Neural crest cell (in vitro differentiated cells): ENCODE measurements at places on chromosomes 7 and 10.

DNA sequence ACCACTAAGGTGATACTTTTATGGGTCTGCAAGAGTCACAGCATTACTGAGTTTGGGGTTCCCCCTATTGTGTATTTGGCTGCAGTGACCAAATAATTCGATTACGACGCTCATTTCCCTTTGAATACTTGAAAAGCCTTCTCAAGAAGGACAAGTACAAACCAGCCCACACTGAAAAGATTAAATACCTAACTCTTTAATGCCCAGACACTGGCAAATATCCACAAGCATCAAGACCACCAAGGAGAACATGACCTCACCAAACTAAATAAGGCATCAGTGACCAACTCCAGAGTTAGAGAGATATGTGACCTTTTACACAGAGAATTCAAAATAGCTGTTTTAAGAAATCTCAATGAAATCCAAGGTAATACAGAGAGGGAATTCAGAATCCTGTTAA lies 31.8 kb upstream of the SFTPD start:
- peaks cover 72% of the 10 kb centered on the region for H3K27me3 ChIP-seq
- peaks cover 6% of the 10 kb centered on the region for H3K4me1 ChIP-seq
- H3K4me3 ChIP-seq = peak overlapping the region; percentile 58
- H3K36me3 ChIP-seq = no peaks in the 10 kb centered on the region
- DNase-seq = no peak

DNA sequence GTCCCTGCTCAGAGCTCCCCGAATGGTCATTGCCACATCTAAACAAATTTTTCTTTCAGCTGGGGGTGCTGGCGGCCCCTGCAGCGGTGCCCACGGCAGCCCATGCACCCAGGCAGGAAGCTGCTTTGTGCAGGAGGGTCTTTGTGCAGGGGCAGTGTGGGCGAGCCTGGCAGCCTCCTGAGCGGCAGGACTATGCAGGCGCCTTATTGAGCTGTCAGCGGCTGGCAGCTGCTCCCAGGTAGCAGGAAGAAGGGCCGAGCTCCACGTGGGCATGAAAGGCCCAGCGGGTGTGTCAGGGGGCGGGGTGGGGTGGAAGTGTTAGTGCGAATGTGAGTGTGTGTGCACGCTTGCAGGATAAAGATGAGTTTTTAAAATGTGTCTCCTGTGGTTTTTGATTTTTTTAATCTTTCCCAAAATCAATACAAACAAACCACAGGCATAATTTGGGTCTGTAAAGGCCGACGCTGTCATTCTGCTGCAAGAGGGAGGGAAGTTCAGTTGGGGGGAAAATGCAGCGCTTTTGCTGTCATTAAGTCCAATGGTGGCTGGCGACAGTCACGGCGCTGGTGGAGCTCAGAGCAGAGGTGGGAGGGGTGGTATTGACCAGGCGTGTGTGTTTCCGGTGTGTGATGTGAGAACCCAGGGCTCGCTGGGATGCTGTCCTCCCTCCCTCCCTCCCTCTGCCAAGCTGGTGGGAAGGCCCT lies 83.9 kb downstream of the LHPP start:
- peaks cover 16% of the 10 kb centered on the region for H3K4me1 ChIP-seq
- H3K27ac ChIP-seq = peak overlapping the region; percentile 27
- no peaks in the 10 kb centered on the region for H3K27me3 ChIP-seq
- DNase-seq = no peak
- H3K36me3 ChIP-seq = no peaks in the 10 kb centered on the region
- no peak overlapping the region for H3K4me3 ChIP-seq

- no peak for DNase-seq
- peaks cover 15% of the 10 kb centered on the region for H3K36me3 ChIP-seq
- peaks cover 20% of the 10 kb centered on the region for H3K4me1 ChIP-seq
- H3K27ac ChIP-seq = peak overlapping the region; percentile 4
- H3K4me3 ChIP-seq = no peak overlapping the region
These were observed 85.9 kb downstream of the ADAM12 start for GRCh38 chr10:126302476-126302756.

GRCh38 chr10:107492389-107492788 lies 327.9 kb upstream of the SORCS1 start:
- H3K4me1 ChIP-seq = no peaks in the 10 kb centered on the region
- no peak overlapping the region for H3K27ac ChIP-seq
- no peaks in the 10 kb centered on the region for H3K27me3 ChIP-seq
- H3K36me3 ChIP-seq = no peaks in the 10 kb centered on the region
- H3K4me3 ChIP-seq = no peak overlapping the region
- no peak for DNase-seq

DNA sequence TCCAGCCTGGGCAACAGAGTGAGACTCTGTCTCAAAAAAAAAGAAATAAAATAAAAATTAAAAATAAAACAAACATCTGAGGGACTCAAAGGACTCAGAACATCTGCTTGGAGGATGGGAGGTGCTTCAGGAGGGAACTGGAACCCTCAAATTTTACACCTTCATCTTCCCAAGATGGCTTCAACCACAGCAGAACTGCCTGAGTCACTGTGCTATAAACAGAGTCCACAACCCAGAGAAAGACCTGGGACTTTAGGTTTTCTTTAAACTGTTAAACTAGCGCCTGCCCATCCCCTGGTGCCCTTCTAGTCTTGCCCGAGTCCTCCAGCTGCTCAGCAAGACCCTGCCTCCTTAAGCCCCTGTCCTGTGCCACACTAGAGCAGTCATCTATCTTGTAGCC lies 40.8 kb downstream of the RGS10 start:
- H3K27ac ChIP-seq = no peak overlapping the region
- H3K36me3 ChIP-seq = no peaks in the 10 kb centered on the region
- H3K4me1 ChIP-seq = peaks cover 24% of the 10 kb centered on the region

GRCh38 chr7:29113384-29114102 lies 32.8 kb downstream of the CPVL start:
- H3K27me3 ChIP-seq = no peaks in the 10 kb centered on the region
- H3K4me3 ChIP-seq = no peak overlapping the region
- H3K27ac ChIP-seq = no peak overlapping the region
- peaks cover 15% of the 10 kb centered on the region for H3K4me1 ChIP-seq
- no peak for DNase-seq

- peaks cover 6% of the 10 kb centered on the region for H3K36me3 ChIP-seq
- H3K27ac ChIP-seq = no peak overlapping the region
- H3K4me3 ChIP-seq = no peak overlapping the region
- peaks cover 8% of the 10 kb centered on the region for H3K4me1 ChIP-seq
- H3K27me3 ChIP-seq = no peaks in the 10 kb centered on the region
These were observed 94.2 kb upstream of the ABCB5 start for GRCh38 chr7:20521243-20521642.

- no peak overlapping the region for H3K27ac ChIP-seq
- H3K4me1 ChIP-seq = peaks cover 4% of the 10 kb centered on the region
- DNase-seq = no peak
- H3K27me3 ChIP-seq = peaks cover 90% of the 10 kb centered on the region
These were observed 14.9 kb downstream of the UNCX start for GRCh38 chr7:1247527-1248041.

- H3K36me3 ChIP-seq = no peaks in the 10 kb centered on the region
- no peak overlapping the region for H3K27ac ChIP-seq
- no peaks in the 10 kb centered on the region for H3K27me3 ChIP-seq
- DNase-seq = peak; percentile 10
These were observed 24.7 kb upstream of the ADCYAP1R1 start for GRCh38 chr7:31027161-31027965.

DNA sequence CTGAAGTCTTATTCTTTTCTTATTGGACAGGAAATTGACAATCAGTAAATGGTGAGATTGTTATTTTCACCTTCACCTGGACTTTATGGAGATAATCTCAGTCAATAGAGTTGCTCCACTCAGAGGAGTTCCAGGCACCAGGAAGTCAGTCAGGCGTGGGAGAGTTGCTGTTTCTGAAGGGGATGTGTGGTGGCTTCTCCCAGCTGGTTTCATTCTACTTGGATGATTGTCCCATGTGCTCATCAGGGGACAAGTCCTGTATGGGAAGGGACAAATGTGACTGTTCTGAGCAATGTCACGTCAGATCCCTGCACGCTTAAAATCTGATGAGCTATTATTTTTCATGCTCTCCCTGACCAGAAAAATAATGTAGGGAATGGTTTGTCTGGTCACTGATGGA lies 222.5 kb upstream of the PITRM1 start:
- H3K36me3 ChIP-seq = no peaks in the 10 kb centered on the region
- H3K27ac ChIP-seq = no peak overlapping the region
- H3K4me1 ChIP-seq = peaks cover 50% of the 10 kb centered on the region
- no peak overlapping the region for H3K4me3 ChIP-seq

- no peaks in the 10 kb centered on the region for H3K36me3 ChIP-seq
- H3K4me1 ChIP-seq = peaks cover 16% of the 10 kb centered on the region
- H3K4me3 ChIP-seq = no peak overlapping the region
- no peak overlapping the region for H3K27ac ChIP-seq
- H3K27me3 ChIP-seq = no peaks in the 10 kb centered on the region
These were observed 18.3 kb downstream of the CPED1 start for GRCh38 chr7:121006711-121007315.

DNA sequence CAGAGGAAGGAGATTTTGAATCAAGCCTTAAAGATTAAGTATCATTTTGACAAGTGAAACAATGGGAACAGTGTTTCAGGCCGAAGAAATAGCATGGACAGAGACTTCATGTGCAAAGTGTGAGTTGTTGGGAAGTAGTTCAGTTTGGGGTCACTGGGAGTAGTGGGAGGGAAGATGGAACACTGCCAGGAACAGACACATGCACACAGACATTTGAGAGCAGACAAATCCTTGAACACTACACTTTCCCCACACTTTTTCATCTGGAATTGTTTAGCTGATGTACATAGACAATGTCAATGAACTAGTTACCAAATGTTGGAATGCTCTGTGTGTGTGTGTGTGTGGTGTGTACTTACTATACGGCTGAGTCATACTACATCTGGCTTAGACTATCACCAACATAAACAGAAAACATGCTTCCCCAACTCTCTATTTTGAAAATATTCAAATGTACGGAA lies 52.4 kb upstream of the LRRC17 start:
- H3K4me1 ChIP-seq = peaks cover 7% of the 10 kb centered on the region
- peak overlapping the region; percentile 7 for H3K27ac ChIP-seq
- H3K27me3 ChIP-seq = no peaks in the 10 kb centered on the region

DNA sequence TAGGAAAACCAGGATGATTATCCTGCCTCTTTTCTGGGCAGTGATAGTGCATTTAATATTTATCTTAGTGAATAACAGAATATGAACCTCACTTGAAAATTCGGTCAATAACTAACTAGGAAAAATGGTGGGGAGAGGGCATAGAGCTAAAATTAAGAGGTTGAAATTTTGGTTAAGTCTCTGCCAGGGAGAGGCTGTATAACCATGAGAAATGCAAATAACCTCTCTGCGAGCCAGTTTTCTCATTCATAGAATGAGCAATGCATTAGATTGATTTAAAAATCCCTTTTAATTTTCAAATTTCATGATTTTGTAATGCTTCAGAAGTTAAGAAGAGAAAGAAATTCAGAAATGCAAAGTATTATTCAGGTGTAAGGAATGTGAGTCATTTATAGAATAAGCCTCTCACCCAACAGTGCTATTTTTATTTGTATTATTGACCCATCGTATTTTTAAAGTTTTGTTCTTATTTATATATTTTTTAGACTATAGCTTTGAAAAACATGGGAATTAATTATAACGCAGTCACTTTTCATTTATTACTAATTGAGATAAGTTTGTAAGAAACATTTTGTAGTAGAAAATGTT lies 104.7 kb downstream of the PHF14 start:
- H3K4me1 ChIP-seq = peaks cover 8% of the 10 kb centered on the region
- H3K36me3 ChIP-seq = peaks cover 14% of the 10 kb centered on the region

DNA sequence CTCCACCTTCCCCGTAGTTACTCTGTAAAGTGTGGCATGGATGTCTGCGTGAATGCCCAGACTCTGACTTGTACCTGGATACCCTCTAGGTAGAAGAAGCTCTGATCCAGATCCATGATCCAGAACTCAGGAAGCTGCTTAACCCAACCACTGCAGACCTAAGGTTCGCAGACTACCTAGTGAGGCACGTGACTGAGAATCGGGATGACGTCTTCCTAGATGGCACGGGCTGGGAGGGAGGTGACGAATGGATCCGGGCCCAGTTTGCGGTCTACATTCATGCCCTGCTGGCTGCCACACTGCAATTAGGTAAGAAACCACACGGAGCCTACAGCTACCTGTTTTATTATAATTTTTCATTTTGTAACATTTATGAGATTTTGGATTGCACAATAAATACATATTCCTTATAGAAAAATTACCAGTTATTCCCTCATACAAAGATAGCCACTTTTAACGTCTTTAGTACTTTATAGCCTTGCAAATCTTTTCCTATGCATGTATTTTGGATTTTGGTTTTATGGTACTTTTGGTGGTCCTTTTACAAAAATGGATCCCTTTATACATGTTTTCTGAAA lies 77.9 kb downstream of the AVL9 start:
- DNase-seq = no peak
- peaks cover 21% of the 10 kb centered on the region for H3K36me3 ChIP-seq
- H3K4me3 ChIP-seq = no peak overlapping the region
- no peaks in the 10 kb centered on the region for H3K27me3 ChIP-seq
- H3K4me1 ChIP-seq = peaks cover 5% of the 10 kb centered on the region

DNA sequence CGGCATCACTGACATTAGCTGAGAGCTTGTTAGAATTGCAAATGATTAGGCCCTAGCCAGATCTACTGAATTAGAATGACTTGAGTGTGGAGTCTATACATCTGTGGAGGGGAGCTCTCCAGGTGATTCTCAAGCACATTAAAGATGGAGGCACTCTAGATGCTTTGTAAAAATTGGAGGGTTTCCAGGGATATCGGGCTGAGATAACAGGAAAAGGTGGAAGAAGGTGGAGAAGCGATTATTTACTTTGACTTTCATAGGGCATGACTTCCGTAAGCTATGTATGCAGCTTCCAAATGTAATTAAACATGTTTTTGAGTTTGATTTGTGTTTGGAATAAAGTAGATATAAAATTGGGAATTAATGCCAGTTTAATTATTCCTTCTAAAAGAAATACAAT lies 235.0 kb upstream of the PTN start:
- H3K27me3 ChIP-seq = no peaks in the 10 kb centered on the region
- no peak for DNase-seq
- H3K4me3 ChIP-seq = peak overlapping the region; percentile 1
- peaks cover 6% of the 10 kb centered on the region for H3K36me3 ChIP-seq

DNA sequence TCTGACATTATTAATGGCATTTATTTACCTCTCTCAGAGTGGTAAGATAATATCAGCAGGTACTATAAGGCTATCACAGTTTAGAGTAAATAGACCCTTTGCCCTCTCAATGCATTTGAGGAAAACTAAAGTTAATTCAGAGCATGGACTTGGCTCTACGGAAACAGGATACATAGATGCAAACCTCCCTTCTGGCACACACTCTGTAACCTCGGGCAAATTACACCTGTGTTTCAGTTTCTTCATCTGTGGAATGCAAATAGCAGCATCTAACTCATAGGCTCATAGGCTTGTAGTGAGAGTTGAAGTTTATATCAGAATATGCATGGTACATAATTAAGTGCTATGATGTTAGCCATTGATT lies 5.6 kb downstream of the RAPGEF5 start:
- no peak for DNase-seq
- H3K27me3 ChIP-seq = peaks cover 33% of the 10 kb centered on the region
- no peak overlapping the region for H3K4me3 ChIP-seq
- H3K27ac ChIP-seq = no peak overlapping the region
- H3K4me1 ChIP-seq = no peaks in the 10 kb centered on the region
